RWPE2 (cell line): ENCODE measurements at places on chromosomes 3 and 15.

- DNase-seq = no peak
Observed at GRCh38 chr3:125683067-125683829, 88.0 kb upstream of the OSBPL11 start.

- DNase-seq = no peak
Observed at GRCh38 chr3:297585-297984, 101.0 kb downstream of the CHL1 start.

DNA sequence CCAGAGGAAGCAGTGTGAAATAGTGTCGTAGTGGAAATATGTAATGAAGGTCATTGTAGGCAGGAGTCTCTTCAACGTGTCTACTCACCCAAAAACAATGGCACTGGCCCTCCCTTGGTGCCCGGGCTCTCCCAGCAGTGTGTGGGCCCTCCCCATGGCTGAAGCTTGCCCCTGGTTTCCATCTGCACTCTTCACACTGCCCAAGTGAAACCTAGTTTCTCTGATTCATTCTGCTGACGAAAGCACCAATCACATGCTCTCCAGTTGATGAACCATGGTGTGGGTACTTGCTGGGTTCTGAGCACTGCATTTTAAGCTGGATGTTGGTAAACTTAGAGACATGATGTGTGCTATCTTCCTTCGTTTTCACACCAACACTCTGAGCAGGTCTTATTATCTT is 61.0 kb upstream of the AGBL1 start:
- DNase-seq = no peak

DNA sequence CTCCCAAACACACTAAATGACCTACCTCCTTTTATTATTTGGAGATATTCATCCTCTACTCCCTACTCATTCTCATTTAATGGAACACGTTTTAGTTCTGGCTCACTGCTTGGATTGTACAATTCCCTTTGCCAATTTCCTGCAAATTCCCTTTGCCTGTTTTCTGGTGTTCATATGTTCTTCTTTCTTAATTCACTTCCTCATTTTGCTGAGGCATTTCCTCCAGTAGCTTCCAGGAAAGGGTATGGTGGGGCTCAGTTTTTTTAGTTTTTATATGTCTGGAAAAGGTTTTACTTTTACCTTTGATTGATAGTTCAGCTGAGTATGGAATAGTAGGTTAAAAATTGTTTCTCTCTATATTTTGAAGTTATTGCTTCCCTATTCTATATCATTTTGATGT is 143.6 kb upstream of the GOLIM4 start:
- no peak for DNase-seq

GRCh38 chr15:58467722-58468423 is 36.1 kb downstream of the LIPC start:
- no peak for DNase-seq

GRCh38 chr15:96870580-96870979 is 540.1 kb downstream of the NR2F2 start:
- no peak for DNase-seq

- DNase-seq = no peak
Observed at GRCh38 chr3:150495563-150496168, 50.6 kb downstream of the SERP1 start.

GRCh38 chr15:59303633-59304032 is 69.0 kb downstream of the MYO1E start:
- peak; percentile 23 for DNase-seq

- DNase-seq = no peak
Observed at GRCh38 chr15:42073418-42073817, 20.9 kb downstream of the PLA2G4D start.

DNA sequence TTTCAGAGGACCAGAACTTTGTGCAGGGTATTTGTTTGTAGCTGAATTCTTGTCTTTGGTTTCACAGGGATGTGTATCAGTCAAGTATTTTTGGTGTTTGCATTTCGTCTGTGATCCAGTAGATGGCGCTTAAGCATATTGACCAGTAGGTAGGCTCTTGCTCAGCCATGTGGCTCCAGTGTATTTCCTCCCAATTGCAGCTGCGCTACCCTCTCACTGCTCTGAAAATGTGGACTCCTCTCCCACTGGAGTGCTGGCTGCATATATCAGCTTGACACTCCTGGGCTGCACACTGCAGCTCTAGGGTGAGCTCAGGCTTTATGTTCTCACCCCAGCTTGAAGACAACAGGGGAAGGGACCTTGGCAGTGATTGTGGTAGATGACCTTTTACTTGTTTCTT is 1264.3 kb upstream of the ALCAM start:
- no peak for DNase-seq

DNA sequence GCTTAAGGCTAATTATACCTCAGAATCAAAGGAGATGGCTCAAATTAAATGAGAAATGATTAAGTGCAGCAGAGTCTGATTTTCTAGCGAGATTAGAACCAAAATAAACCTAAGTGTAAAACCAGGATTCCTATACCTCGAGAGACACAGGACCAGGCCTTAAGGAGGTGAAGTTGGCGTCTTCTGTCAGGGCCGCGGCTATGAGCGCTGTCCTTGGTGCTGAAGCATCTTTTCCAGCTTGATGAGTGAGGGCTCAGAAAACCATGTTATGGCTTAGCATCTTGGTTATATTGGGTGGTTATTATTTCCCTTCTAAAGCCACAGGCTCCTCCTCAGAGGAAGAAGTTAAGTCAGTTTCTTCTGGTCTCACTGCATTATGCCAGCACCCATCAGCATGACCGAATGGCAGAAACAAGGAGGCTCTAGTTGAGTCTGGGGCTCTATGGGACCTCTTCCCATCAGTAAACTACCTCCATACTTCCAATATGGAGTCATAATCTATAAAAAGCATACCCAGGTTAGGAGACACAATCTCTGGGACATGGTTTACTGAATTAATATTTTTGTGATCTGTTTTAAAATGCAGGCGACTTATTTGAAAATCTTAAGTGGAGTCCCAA is 120.1 kb upstream of the NMNAT3 start:
- no peak for DNase-seq

DNA sequence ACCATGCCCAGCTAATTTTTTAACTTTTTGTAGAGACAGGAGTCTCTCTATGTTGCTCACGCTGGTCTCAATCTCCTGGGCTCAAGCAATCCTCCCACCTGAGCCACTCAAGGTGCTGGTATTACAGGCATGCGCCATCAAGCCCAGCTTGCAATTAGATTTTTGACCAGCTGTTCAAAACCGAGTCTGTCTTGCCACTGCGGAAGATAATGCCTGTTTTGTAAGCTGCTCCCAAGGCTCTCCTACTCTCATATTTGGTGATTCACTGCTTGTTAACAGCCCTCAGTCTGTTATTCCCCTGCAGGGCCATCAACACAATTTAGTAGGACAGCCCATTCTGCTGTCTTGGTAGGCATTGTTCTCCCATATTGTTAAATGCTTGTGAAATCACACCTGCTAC is 17.8 kb upstream of the MCCC1 start:
- DNase-seq = no peak

DNA sequence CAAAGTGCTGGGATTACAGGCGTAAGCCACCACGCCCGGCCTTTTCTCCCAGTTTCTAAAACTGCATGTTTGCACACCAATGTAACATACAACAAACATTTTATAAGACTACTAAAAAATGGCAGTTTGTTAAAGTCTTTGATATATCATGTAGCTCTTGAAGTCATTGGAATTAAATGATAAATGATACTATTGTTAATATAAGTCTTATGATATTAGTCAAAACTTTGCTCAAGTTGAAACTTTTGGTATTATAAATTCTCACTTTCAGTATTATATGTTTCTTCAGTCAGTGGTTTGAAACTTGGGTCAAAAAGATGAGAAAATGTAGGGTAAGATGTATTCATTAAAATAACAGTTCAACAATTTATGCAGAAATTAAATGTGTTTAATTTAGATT is 117.6 kb upstream of the TBL1XR1 start:
- no peak for DNase-seq

DNA sequence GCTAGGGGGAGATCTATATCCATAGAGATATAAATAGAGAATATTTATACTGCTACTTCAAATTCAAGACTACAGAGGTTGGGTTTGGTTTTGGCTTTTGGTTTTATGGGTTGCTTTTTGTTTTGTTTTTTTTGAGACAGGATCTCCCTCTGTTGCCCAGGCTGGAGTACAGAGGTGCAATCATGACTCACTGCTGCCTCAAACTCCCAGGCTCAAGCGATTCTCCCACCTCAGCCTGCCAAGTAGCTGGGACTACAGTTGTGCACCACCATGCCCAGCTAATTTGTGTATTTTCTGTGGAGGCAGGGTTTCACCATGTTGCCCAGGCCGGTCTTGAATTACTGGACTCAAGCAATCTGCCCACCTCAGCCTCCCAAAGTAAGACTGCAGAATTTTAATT is 3.9 kb upstream of the UBL7 start:
- no peak for DNase-seq

GRCh38 chr3:61858054-61858453 is 296.7 kb downstream of the PTPRG start:
- no peak for DNase-seq

- no peak for DNase-seq
Observed at GRCh38 chr3:23333633-23334032, 130.5 kb downstream of the UBE2E2 start.

DNA sequence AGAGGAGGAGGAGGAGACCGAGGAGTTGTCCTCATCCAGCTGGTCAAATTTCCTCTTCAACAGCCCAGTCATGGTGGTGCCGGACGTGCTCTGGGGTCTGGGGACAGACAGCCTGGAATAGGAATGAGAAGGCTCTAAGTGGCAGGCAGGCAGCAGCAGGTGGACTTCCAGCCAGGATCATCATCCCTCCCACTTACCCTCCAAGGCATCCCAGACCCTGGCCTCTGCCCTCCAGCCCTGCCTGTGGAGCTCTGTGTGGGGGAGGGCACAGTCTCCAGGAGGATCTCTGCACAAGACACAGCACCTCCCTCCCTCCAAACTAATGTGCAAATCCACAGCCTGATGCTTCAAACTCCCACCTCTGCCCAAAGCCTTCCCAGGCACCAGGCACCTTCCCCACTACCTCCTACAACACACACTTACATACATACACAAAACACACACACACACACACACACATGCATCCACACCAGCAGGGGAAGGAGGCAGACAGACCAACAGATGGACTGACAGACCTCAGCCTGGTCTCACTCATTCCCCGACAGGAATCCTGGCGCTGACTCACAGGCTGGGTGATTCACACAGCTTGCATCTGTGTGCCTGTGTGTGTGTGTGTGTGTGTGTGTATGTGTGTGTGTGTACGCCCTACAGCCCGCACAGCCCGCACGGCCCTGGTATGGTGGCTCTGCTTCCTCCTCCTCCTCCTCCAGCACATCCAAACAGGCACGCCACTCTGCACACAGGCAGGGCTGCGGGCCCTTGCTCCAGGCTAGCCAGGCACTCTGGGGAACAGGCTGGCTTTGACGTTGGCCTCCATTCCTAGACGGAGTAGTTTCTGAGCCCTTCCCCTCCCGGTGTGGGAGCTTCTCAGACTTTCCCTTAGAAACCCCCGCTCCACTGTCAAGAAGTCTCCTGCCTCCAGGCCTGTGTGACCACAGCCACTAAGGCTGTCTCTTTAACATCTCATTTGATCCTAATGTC is 6.5 kb downstream of the CSRNP1 start:
- peak; percentile 95 for DNase-seq

DNA sequence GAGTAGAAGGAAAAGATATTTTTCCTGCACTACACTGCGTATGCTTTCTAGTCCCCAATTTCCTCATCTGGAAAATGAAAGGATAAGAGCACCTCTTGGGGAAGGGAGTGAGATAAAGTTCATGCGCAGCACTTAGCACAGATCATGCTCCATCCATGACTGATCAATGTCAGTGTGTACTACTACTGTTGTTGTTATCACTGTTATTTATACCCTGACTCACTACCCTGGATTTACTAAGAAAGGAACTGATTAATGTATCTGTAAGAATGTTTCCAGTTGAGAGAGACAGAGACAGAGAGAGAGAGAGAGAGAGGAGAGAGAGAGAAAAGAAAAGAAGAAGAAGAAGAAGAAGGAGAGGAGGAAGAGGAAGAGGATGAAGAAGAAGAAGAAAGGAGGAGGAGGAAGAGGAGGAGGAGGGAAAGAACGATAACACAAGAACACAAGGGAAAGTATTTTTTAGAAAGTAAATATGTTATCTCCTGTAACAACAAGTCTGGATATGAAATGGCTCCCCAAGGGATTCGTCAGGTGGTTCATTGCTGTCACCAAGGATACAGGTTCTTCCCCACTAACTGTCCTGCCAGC is 212.2 kb upstream of the PROK2 start:
- no peak for DNase-seq

DNA sequence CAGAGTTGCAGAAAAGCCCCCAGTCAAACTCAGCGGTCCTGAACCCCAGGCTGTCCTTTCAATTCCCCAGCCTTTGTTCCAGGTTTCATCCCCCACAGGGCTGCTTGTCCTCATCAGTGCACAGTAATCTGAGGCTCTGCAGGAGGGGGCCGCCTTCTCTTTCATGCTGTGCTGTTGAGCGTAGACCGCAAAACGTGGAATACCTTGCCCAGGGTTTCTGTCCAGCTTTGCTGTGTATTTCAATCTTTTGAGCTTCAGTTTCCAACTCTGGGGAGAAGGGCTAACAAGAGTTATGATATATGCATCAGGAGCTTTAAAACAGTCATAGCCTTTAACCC is 64.8 kb downstream of the FAM43A start:
- no peak for DNase-seq

- DNase-seq = no peak
Observed at GRCh38 chr3:172410702-172411477, 37.4 kb downstream of the GHSR start.

DNA sequence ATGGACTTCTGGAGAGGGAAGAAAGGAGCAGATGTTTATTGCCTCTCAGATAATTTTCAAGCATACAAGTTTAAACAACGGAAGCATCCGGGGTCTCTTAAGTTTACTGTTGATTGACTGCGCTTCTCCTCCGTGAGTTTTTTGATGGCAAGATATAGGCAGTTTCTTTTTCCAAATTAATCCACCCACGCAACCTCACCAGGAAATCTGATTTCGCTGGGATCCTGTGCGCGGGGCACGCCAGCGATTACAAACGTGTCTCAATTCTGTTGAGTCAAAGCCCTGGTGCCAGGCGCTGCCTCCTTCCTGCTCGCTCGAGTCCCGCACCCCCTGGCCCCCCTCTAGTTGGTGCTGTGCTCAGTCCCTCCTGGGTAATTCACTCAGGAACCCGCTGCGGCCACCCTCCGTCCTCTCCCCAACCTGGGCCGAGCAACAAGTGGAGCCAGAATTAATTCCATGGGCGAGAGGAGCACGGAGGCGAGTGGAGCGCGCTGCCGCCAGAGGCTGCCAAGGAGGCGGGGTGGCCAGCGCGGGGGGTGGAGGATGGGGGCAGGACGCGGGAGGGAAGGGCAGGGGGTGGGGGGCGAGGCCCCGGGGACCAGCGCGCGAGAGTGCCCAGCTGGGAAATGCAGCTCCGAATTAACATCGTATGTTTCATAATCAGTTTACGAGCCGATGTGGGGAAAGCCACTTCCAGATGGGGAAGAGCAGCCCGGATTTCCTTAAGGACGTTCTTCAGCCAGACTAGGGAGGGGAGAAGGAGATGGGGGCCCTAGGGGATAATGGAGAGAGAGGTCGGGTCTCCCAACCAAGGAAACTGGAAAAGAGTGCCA is 6.0 kb downstream of the WNT5A start:
- DNase-seq = no peak
